Renal cortex interstitium (tissue), 15 donors: ENCODE measurements at places on chromosomes 5 and 9.
A peak's percentile ranks its signal among the peaks of the same experiment; 100 is the strongest.

GRCh38 chr5:2724031-2724581, 27.4 kb downstream of the IRX2 start:
- DNase-seq, result no peak

DNA sequence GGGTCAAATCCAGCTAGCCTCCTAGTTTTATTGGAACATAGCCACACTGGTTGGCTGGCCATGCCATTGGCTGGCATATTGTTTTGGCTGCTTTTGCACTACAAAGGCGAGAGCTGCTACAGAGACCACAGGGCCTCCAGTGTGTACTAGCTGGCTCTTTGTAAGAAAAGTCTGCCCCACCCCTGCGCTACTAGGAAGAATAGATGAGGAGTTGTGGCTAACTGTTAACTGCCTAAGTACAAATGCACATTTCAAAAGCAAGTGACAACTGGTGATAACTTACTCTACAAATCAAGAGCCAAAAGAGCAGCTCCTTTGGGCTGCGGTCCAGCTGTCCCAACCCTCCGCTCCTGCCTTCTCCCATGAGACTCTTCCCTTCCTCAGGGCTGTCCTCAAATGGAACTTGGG, 63.9 kb downstream of the SERINC5 start:
- DNase-seq, result no peak

GRCh38 chr5:68460147-68460798, 244.7 kb downstream of the PIK3R1 start:
- no peak for DNase-seq

GRCh38 chr5:51375084-51375483, 8.2 kb upstream of the ISL1 start:
- no peak for DNase-seq

DNA sequence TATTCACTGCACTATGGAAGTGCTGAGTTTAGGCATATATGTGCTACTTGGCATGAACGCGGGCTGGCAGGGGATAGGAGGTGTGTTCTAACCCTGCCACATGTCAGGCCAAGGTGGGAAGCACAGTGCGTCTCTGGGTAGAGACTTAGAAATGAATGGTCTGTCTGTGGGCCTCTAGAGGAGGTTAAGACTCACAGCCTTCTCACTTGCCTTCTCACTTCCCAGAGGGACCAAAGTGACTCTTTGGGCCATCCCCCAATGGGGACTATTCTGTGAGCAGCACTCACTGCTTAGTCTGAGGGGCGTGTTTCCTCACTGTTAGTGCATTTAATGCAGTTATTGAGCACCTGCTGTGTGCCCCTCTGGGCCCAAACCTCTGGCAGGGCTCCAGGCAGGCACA, 2.4 kb upstream of the PITX1 start:
- DNase-seq, result no peak

DNA sequence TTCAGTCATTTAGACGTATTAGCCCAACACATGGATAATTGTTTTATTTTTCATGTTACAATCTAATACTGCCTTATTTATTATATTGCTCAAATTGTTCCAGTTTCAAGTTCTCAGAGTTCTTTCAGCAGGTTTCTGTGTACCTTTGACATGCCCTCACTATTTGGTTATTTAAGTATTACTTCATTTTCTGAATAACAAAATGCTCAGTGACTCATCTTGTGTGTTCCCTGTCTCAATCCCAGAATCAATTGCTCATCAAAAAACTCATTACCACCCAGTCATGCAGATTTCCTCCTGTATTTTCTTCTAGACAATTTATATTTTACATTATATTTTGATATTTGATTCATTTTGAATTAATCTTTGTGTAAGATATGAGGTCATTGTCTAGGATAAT, 562.6 kb downstream of the ANXA1 start:
- no peak for DNase-seq

GRCh38 chr5:177496727-177497291, 595 bp downstream of the PDLIM7 start:
- no peak for DNase-seq

DNA sequence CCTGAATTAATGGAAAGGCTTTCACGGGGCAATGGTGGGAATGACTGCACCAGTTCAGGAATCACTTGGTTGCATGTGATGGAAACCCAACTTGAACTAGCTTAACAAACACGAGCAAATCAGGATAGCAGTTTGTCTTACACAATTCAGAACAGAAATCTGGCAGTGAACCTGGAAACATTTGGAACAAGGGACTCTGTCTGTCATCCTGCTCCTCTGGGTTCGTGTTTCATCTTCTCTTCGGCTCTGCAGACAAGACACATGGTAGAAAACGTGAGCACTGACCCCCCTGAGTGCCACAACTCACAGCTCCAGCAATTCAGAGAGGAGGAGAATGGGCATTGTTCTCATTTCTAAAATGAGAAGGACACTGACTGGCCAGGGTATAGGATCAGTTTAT, 218.1 kb upstream of the NREP start:
- DNase-seq, result no peak

DNA sequence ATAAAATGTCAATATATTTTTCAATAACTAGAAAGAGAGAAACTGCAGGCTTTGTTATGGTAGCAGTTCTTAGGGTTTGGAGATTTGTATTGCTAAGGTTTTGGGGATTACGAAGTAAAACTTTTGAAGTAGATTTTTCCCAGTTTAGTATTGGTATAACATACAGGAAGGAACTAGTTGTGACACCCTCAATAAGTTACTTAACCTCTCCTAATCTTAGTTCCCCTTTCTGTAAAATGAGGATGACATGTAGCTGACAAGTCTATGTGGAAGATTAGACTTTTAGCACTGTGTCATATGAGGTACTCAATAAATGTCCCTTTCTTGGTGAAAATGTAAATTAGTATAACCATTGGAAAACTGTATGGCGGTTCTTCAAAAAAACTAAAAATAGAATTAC, 73.4 kb upstream of the ATG10 start:
- DNase-seq, result no peak

DNA sequence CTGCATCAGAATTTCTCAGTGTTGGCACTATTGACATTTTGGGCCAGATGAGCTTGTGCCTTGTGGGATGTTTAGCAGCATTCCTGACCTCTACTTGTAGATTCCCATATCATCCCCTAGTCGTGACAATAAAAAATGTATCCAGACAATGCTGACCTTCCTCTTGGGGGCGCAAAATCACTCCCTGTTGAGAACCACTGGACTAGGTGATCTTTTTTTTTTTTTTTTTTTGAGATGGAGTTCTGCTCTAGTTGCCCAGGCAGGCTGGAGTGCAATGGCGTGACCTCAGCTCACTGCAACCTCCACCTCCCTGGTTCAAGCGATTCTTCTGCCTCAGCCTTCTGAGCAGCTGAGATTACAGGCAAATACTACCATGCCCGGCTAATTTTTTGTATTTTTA, 22.6 kb downstream of the STXBP1 start:
- no peak for DNase-seq

GRCh38 chr5:154878642-154879335, 20.4 kb downstream of the CNOT8 start:
- DNase-seq, result no peak

DNA sequence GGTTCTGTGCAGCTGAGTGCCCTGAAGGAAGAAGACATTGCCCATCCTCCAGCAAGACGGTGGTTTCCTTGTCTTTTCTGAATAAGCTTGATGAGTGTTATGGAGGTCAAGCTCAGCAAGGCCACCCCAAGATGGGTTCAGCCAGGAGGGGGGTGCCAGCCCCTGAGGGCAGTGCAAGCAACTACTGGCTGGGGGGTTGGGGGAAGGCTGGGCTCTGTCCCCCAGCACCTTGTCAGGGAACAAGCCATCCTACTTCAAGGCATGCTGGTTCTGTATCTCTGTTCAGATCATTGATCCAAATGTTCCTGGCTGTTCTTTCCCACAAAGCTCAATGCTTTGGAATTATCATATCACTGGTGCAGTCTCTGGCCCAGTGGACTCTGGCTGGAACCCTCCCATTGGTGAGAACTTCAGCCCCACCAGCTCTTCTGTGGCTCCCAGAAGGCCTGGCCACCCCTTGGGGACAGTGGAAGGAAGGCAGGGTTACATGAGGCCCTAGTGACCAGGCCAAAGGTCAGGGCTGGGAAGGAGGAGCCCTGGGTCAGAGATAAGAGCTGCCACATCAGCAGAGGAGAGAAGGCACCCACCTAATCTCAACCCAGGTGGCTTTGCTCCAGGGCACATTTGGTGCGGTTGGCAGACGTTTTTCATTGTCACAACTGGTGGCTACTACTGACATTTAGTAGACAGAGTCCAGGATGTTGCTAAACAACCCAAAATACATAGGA, 280.2 kb downstream of the IRX2 start:
- DNase-seq, result no peak

DNA sequence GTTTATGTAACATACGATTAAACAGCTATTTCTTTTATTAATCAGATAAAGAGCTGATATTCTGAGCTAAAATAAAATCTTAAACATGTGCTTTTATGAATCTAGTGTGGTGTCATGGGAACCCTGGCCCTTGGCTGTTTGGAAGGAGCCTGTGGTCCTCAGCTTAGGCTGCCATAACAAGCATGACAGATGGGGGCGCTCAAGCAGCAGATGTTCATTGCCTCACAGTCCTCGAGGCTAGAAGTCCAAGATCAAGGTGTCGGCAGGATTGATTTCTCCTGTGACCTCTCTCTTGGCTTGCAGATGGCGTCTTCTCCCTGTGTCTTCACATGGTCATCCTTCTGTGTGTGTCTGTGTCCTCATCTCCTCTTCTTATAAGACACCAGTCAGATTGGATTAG, 448.2 kb downstream of the GADD45G start:
- no peak for DNase-seq

- no peak for DNase-seq
Measured at GRCh38 chr5:127834554-127834953, 131.4 kb downstream of the CCDC192 start.

- no peak for DNase-seq
Measured at GRCh38 chr5:54829102-54829501, 156.3 kb downstream of the ESM1 start.

DNA sequence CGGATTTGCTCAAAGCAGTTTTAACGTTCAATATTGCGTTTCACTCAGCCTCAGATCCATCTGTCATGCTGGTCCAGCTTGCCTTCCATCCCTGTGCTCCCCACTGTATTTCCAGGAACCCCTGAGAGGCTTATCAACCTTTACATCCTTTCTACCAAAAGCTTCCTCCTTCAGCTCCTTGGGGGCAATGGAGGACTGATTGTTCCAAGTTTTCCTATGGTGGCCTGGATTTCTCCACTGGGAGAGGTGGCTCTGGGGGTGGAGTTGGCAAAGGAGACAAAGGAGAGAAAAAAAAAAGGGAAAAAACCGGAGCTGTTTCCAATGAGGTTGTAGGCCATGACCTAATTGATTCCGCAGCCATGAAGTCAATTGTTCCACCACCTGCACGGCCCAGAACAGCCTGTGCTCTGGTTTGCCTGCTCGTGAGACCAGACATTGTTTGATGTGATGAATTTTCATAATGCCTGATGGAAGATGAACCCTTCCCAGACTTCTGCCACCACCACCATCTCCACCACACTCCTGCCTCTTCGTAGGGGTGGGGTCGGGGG, 54.1 kb downstream of the ABLIM3 start:
- no peak for DNase-seq

DNA sequence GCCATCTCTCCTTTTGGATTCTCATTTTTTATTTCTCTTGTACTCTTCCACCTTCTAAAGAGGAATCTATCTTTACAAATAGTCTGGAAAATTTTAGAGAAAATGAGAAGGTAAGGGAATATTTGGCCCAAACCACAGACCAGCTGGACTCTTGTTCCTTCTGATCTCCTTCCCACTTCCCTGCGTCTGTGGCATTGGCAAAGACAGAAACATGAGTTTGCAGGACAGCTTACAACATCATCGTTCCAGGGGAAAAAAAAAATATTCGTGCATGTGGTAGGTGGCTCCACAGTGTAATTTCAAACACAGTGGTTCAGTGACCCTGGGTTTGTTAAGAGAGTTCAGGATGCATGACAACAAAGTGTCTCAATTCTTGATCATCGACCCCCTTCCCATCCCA, 755.0 kb downstream of the DNAH5 start:
- DNase-seq, result no peak

GRCh38 chr5:55836191-55836590, 15.0 kb upstream of the IL31RA start:
- no peak for DNase-seq

DNA sequence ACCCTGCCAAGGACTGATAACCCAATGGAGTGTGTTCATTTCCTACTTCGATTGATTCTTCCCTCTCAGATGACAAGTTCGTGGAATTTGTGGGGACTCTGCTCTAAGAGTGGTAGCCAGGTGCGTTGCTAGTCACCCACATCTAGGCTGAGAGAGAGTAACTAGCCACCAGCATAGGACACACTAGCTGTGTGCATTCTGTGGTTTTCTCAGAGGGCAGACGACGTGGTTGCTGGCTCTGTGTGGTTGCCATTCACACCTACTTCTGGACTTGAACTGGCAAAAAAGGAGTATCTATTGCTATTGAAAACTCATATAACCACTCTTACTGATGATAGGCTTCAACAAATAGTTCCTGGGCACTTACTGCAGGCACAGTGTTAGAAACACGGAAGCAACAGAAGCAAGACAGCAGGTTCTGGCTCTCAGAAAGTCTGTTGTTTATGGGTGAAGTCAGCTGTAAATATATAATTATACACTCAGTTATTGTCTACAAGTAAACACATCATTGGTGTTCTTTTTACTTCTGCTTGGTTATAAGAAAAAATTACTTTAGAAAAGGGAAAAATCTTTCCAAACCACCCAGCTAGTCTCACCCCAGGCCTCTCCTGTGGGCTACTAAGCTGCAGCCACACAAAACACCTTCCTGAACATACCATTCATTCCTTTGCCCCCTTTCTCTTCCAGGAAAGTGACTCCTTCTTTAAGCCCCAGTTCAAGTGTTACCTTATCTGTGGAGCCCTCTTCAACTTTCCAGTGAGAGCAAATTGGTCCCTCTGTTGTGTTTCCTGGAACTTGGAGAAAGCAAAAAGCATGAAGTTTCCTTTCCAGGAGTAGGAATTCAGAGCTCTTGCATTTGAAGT, 151.1 kb upstream of the HAPLN1 start:
- DNase-seq, result no peak

DNA sequence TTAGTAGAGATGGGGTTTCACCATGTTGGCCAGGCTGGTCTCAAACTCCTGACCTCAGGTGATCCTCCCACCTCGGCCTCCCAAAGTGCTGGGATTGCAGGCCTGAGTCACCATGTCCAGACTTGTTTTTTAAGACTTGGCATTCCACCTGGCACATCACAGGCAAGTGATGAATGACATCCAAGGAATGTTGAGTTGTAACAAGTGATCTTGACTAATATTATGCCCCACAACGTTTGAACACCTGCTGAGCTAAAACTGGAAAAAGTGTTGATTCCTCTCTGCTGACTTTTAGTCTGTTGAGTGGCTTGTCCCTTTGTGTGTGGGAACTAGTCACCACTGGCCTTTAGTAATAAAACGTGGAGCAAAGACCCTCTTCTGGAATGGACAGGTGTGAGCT, 54.6 kb downstream of the SUB1 start:
- no peak for DNase-seq

GRCh38 chr9:128747241-128747640, 23.3 kb upstream of the ZDHHC12 start:
- DNase-seq, result no peak

GRCh38 chr9:121451586-121451985, 48.1 kb downstream of the GGTA1 start:
- no peak for DNase-seq

- DNase-seq, result no peak
Measured at GRCh38 chr5:6340100-6340499, 38.2 kb downstream of the MED10 start.

GRCh38 chr9:35553670-35554543, 51.2 kb upstream of the TESK1 start:
- DNase-seq, result peak; percentile 66
